ENCODE measurements at places on chromosomes 16 and 17.

DNA sequence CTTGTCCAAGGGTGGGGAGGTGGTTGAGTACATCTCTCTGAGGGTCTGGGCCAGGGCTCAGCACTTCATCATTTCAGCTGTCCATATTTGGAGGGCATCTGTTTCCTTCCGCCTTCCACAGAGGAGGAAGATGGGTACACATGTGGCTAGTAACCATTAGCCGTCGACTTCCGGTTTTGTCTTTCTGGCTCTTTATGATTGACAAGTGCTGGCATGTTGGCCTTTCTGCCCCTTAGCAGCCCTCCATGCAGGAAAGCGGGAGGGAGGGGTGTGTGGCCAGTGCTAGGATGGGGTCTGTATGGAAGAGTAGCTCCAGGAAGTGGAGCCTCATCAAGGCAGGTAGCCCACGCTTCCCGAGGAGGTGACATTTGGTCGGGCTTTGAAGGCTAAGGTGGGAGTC, 69.6 kb downstream of the RAI1 start:
- no peak for DNase-seq

DNA sequence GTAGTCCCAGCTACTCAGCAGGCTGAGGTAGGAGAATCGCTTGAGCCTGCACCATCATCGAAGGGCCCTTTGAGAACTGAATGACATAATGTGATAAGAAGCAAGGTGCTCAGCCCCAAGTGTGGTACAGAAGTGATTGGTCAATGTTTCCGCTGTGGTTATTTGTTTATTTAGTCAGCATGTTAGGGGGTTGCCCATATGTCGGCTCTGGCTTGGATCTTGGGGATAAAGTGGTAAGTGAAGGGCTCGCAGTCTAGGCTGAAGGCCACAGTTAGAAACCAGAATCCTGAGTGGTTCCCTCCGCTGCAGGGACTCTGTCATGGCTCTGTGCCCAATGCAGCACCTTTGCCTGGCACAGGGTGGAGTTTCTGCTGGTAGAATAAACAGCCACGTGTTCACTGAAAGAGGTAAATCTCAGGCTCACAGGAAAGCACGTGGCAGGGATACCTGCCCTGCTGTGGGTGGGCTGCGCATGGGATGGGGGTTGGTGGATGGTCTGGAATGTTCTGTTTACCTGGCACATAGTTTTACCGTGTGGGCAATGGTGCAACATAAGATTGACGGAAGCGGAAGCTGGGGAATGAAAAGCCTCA, 35.4 kb downstream of the SYT17 start:
- no peak for DNase-seq

DNA sequence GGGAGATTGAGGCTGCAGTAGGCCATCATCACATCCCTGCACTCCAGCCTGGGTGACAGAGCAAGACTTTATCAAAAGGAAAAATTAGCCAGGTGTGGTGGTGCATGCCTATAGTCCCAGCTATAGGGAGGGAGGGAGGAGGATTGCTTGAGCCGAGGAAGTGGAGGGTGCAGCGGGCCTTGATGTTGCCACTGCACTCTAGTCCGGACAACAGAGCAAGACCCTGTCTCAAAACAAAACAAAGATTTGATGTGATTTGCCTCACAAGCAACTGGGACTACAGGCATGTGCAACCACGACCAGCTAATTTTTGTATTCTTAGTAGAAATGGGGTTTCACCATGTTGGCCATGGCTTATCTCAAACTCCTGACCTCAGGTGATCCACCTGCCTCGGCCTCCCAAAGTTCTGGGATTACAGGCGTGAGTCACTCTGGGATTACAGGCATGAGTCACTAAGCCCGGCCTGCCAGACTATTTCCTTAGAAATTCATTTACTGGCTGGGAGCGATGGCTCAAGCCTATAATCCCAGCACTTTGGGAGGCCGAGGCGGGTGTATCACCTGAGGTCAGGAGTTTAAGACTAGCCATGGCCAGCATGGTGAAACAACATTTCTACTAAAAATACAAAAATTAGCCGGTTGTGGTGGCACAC, 11.5 kb downstream of the UBE2G1 start:
- DNase-seq, result no peak

DNA sequence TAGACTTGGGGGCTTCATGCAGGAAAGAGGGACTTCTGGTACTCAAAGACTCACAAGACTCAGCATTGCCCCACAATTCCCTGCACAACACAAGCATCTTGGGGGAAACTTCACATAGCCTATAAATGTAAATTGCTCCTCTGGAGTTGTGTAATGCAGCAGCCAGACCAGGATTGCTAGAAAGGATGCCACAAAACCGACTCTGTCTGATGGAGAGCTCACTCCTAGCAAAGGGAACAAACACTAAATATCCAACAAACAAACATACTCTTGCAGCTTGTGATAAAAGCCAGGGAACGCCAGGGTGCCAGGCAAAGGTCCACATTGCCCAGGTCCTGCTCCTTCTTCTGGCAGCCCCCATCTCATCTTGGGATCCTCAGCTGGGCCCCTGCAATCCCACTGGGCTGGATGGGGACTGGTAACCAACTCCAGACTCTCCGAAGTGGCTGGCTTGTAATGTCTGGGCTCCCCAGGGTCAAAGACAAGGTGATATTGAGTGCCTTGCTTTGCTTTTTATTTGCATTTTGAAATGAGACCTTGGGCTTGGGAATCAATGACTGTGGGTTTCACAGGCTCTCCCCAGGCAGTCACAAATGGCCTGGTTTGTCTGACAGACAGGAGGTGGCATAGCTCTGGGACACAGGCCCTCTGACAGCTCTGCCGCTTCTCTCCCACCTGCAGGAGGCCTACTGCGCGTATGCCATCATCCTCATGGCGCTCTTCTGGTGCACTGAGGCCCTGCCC, 15.3 kb downstream of the SLC13A2 start:
- DNase-seq, result no peak

DNA sequence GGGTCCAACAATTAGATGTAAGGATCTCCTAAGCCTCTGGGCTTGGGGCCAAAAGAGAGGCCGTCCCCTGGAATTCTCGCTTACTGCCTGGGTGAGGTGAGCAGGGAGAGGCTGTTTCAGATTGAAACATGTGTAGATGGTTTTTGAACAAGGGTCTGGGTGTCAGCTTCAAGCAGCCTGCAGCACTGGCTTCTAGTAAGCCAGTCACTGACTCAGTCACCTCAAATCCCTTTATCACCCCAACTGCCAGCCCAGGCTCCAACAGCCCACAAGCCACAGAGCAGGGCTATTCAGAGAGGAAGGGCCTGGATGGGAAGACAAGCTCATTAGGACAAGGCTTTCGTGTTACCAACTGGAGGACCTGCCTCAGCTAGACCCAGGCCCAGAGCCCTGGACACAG, 180.2 kb downstream of the CCT6B start:
- DNase-seq, result no peak

DNA sequence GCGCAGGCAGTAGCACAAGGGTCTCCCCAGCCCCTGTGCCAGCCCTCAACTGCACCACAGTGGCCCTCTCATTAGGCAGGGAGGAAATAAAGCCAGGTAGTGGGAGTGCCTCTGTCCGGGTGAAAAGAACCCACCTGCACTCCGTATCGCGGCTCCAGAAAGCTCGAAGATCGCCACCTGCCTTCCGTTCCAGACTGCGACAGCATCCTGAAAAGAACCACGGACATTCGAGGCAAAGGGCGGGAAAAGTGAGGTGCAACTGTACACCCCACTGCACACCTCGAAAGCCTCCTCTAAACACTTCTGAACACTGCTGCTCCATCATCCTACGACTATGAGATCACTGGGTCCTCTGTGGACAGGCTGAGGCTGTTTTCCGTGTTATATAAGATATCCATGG, 28.7 kb downstream of the IFT140 start:
- no peak for DNase-seq

GRCh38 chr17:45666046-45666600, 118.0 kb upstream of the CRHR1 start:
- DNase-seq, result no peak

DNA sequence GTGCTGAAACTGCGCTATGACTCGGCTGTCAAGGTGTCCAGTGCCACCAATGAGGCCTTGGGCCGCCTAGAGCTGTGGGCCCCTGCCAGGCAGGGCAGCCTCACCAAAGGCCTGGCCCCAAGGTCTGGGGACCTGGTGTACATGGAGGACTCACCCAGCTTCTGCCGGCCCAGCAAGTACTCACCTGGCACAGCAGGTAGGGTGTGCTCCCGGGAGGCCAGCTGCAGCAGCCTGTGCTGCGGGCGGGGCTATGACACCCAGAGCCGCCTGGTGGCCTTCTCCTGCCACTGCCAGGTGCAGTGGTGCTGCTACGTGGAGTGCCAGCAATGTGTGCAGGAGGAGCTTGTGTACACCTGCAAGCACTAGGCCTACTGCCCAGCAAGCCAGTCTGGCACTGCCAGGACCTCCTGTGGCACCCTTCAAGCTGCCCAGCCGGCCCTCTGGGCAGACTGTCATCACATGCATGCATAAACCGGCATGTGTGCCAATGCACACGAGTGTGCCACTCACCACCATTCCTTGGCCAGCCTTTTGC, 25.0 kb downstream of the WNT9B start:
- DNase-seq, result no peak

GRCh38 chr16:50455288-50455845, 86.6 kb upstream of the BRD7 start:
- DNase-seq, result no peak

GRCh38 chr16:27402964-27403600, 1.1 kb downstream of the IL21R start:
- DNase-seq, result no peak

DNA sequence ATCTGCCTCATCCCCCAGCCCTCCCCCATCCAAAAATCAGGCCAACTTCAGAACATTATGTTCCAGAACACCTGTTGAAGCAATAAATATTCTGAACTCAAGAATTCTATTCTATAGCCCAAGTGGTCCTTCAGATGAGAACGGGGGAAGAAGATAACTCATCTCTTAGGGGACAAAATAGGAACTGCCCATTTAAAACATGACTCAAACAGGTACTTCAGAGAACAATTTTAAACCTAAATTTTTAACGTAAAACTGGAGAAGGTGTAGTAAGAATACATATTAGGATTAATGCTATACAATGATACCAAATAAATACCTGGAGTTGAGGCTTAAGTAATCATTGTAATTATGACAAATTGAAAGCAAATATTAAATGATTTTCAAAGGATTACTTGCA, 112.1 kb downstream of the CDYL2 start:
- DNase-seq, result no peak

DNA sequence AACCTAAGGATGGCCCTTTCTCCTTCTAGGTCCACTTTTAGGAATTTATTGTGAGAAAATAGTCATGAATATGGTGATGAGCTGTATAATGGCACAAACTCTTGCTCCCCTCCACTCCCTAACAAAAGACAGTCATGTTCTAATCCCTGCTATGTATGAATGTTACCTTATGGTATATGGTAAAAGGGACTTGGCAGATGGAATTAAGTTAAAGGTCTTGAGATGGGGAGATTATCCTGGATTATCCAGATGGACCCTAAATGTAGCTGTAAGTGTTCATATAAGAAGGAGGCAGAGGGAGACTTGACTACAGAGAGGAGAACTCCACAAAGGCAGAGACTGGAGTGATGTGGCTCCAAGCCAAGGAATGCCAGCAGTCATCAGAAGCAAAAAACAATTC, 296.1 kb downstream of the SOX9 start:
- DNase-seq, result no peak

DNA sequence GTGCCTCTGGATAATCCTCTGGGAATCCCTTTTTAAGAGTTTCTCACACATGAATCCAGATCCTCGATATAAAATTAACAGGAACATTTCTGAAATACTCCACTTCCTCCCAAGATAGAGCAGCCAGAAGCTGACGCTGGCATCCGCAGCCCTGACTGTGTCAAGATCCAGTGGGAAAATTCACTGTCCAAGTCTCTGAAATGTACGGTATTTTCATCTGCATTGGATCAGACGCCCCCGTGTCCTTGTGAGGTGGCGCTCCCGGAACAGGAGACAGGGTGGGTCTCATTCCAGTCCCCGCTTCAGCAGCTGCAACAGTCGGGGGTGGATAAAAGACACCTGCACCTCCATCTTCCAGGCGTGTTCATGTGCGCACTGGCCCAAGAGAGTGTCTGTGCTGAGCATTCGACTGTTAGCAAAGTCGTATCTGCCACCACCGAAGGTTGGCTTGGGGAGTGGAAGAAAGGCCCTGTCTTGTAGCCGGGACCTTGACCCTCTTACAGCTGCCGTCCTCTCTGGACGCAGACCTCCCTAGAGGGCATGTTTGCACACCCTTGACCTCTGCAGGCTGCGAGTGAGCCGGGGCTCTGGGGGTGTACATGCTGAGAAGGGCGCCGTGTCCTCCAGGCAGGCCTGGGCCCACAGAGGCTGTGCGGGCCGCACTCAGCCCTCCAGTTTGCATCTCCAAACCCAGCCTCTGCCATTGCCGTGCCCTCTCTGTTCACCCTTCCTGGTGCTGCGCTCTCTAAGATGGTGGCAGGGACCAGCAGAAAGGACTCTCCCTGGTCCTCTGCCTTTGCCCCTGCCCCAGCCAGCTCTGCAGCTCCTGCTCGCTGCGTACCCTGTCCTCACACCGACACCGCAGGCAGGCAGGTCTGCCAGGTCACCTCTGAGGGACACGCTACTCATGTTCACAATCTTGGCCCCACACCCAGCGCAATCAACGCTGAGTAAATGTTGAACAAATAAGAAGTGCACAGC, 72.0 kb upstream of the CHMP6 start:
- DNase-seq, result no peak

DNA sequence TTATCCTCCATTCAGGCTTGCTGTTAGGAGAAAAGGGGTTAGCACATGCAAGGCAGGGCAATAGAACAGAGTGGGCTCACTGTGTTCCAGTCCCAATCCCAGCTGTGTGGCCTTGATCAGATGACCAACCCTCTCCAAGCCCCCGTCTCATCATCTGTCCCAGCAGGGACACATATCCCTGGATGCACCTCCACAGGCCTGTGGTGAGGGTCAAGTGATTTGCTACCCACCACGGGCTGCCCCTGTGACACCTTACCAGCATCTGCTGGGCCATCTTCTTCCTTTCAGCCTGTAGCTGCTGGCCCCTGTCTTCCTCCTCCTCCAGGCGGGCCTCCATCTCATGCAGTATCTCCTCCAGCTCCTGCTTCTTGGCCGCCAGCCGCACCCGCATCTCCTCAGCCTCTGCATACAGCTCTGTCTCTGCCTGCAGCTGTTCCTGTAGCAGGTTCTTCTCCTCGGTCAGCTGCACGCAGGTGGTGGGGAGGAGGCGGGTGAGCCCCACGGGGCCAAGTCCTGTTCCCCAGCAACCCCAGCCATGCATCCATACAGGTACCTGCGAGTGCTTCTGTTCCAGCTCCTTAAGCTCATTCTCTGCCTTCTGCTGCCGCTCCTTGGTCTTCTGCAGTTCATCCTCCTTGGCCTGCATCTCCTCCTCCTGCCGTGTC, 91.3 kb downstream of the NDE1 start:
- no peak for DNase-seq

- no peak for DNase-seq
Measured at GRCh38 chr16:29915590-29916247, 10.3 kb downstream of the KCTD13 start.

- DNase-seq, result no peak
Measured at GRCh38 chr17:45745601-45746494, 38.3 kb upstream of the CRHR1 start.

- DNase-seq, result no peak
Measured at GRCh38 chr17:79956853-79957252, 78.8 kb downstream of the TBC1D16 start.
